H7 (cell line): ENCODE measurements at places on chromosomes 2 and 18.

- DNase-seq = peak; percentile 86
Measured at GRCh38 chr2:218859556-218859987, at the start of gene WNT6. TSS of gene WNT6 (plus strand) at chr2:218859805. CDS start at chr2:218860038, 233 bp downstream.

DNA sequence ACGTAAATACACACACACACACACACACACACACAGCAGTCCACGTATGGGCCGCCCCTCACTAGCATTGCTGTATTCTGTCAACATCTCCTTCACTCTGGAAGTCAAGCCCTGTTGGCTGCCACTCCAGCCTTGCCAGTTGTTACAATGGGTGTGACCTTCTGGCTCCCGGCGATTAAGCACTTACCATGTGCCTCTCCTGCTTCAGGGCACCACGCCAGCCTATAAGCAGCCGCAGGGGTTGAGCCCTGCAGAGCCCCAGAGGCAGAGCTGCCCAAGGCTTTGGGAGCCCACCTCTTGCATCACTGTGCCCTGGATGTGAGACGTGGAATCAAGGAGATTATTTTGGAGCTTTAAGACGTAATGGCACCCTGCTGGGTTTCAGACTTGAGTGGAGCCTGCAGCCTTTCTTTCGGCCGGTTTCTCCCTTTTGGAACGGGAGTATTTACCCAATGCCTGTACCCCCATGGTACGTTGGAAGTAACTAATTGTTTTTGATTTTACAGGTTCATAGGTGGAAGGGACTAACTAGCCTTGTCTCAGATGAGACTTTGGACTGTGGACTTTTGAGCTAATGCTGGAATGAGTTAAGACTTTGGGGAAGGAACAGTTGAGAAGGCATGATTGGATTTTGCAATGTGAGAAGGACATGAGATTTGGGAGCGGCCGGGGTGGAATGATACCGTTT, 54.5 kb upstream of the ROCK2 start:
- no peak for DNase-seq

DNA sequence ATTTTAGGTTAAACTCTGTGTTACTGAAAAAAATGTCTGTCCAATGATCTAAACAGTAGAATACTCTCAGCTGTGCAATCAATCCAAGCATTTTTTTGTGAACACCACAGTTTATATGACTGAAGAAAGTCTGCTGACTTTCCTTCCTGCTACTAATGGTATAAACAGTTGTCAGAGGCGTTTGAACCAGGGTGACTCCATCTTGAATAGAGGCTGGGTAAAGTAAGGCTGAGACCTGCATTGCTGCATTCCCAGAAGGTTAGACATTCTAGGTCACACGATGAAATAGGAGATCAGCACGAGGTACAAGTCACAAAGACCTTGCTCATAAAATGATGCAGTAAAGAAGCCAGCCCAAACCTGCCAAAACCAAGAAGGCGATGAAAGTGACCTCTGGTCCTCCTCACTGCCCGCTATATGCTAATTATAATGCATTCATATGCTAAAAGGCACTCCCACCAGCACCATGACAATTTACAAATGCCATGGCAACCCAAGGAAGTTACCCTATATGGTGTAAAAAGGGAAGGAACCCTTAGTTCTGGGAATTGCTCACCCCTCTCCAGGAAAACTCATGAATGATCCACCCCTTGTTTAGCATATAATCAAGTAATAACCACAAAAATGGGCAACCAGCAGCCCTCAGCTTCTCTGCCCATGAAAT, 31.3 kb downstream of the POU3F3 start:
- DNase-seq = no peak

DNA sequence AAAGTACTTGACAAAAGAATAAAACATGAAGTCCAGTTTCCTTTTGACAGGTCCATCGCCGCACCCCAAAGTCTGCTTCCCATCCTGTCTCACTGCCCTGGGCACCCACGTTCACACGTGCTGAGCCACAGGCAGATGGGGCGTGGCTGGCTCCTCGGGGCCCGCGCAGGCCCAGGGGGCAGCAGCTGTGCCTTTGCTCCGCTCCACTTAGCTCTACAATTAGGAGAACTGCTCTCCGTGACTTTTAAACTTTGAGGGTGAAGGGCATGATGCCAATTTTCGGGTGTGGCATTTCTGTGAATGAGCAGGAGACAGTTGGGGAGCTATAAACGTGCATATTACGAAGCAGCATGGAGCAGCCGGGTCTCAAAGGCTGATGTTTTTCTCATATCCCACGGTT, 152.4 kb downstream of the TDRD15 start:
- DNase-seq = no peak
